ENCODE measurements at places on chromosomes 2 and 18. TPM values are rescaled to one million over a fixed set of nuclear protein-coding genes. Genes with fewer than 3 reads are reported as not detected.
A peak's percentile ranks its signal among the peaks of the same experiment; 100 is the strongest.

- DNase-seq = no peak
Observed at GRCh38 chr18:44969214-44969795, 288.6 kb downstream of the SETBP1 start.

GRCh38 chr2:5410991-5411700 is 281.0 kb upstream of the SOX11 start:
- DNase-seq = no peak

The GAL3ST2 gene
- 2.5 TPM for total RNA-seq

DNA sequence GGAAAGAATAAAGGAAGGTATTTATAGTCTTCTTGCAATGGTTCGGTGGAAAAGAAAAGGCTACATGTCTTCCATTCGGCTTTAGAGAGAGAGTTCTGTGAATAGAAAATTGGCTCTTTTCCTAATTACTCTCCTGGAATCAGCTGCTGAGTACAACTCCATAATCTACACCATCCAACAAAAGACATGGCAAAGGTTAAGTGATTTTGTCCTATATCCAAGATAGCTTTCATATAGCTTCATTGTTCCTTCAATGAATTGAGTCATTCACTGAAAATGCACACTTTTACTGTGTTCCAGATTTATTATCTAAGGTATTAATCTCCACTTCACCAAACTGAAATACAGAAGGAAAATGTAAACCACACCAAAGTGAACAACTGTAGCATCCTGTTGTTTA is 514.5 kb downstream of the LRRTM4 start:
- no peak for DNase-seq

The BCL2 gene
- total RNA-seq = 20.1 TPM

DNA sequence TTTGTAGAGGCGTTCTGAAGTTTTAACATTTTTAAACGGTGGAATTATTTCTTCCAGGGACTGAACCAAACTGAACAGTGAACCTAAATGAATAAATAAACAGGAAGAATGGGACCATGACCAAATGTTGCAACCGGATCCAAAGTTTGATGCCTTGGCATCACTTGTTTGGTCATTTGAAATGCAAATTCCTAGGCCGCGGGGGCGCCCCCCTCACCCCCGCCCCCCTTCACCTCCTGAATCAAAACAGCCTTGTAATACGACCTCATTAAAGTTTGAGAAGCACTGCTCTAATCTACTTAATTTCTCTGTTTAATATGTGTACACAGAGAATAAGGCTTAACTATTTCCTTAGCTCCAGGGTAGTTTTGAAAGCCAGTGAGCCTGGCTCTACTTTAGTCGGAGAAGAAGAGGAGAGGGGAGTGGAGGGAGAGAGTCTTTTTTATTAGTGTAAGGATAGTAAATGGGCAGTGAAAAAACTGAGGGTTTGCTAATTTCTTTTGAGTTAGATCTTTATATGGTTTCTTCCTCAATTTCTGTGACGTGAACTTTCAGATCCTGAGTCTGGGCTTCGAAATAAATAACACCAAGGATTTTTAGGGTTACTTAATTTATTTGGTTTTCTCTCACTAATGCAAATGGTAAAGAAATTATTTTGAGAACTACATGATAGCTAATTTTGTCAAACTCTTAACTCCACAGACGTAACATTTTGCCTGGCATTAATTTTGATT is 5.7 kb downstream of the C2orf80 start:
- DNase-seq = no peak

- DNase-seq = no peak
Observed at GRCh38 chr18:76524900-76525698, 30.1 kb upstream of the ZNF516 start.

The MYO7B gene
- 0.23 TPM for total RNA-seq

The TUBA3D gene
- total RNA-seq = 0.60 TPM

DNA sequence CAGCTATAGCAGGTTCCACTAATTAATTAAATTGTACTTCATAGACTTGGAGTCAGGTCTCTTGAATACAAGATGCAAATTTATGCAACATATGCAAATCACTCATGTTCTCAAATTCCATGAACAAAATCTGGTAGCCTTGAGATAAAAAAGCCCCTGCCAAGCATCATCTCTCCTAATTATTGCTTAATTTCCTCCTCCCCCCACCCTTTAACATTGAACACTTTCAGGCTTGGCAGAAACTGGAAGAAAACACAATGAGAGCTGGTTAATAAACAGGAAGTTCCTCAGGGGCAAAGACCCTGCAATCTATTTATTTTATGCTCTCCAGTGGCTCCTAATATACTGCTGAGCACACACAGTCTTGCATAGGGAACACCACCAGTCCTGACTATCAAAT is 35.6 kb upstream of the ACVR1 start:
- DNase-seq = no peak

The LYPD6 gene
- 8.1 TPM for total RNA-seq

The THSD7B gene
- total RNA-seq = 1.3 TPM

DNA sequence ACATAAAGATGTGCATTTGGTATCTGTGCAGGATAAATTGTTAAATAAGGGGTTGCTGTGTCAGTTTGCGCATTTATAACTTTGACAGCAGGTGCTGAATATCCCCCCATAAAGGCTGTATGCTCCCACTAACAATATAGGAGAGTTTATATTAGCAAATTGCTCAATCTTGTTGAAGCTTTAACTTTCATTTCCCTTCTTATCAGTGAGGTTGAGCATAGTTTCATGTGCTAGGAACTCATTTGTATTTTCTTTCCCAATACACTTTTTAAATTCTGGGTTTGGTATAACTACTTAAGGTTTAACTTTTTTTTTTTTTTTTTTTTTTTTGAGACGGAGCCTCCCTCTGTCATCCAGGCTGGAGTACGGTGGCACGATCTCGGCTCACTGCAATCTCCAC is 89.0 kb downstream of the FAM117B start:
- no peak for DNase-seq

DNA sequence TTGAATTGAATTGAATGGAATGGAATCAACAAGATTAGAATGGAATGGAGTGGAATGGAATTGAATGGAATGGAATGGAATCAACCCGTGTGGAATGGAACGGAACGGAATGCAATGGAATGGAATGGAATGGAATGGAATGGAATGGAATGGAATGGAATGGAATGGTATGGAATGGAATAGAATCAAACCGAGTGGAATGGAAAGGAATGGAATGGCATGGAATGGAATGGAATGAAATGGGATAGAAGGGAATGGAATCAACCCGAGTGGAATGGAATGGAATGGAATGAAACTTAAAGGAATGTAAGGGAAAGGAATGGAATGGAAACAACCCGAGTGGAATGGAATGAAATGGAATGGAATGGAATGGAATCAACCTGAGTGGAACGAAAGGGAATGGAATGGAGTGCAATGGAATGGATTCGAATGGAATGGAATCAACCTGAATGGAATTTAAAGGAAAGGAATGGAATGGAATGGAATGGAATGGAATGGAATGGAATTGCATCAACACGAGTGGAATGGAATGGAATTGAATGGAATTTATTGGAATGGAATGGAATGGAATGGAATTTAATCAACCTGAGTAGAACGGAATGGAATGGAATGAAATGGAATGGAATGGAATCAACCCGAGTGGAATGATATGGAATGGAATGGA is 1146.6 kb downstream of the RPIA start:
- DNase-seq = no peak

- DNase-seq = no peak
Observed at GRCh38 chr2:201403880-201404279, 46.7 kb upstream of the FLACC1 start.

GRCh38 chr2:23801396-23801795 is 125.5 kb downstream of the ATAD2B start:
- no peak for DNase-seq

DNA sequence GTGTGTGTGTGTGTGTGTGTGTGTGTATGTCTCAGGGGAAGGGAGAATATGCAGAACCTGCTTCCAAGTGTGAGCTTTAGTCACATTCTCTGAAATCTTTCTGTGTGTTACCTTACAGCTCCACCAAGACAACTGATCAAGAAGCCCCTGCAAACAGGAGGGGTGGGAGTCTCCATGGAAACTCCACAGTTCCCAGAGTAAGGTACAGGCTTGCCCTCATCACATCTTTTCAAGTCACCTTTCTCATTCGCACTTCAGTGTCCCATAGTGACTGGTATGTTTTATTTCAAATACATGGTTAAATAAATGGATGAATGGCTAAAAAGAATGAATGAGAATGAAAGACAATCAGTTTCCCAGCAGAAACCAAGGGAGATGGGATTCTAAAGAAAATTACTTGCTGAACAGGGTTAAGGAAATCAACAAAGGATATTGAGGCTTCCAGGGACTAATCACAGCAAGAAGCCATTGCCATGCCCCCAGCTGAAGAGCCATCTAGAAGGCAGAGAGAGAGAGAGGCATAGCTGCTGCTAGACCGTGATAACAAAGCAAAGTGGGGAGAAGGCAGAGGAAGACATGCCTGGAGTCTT is 987.2 kb upstream of the CELF4 start:
- no peak for DNase-seq

GRCh38 chr2:23698721-23699579 is 228.0 kb downstream of the ATAD2B start:
- no peak for DNase-seq

- no peak for DNase-seq
Observed at GRCh38 chr2:81389203-81389602, 1084.7 kb upstream of the LRRTM1 start.

GRCh38 chr2:126467367-126468054 is 188.4 kb upstream of the GYPC start:
- DNase-seq = no peak

DNA sequence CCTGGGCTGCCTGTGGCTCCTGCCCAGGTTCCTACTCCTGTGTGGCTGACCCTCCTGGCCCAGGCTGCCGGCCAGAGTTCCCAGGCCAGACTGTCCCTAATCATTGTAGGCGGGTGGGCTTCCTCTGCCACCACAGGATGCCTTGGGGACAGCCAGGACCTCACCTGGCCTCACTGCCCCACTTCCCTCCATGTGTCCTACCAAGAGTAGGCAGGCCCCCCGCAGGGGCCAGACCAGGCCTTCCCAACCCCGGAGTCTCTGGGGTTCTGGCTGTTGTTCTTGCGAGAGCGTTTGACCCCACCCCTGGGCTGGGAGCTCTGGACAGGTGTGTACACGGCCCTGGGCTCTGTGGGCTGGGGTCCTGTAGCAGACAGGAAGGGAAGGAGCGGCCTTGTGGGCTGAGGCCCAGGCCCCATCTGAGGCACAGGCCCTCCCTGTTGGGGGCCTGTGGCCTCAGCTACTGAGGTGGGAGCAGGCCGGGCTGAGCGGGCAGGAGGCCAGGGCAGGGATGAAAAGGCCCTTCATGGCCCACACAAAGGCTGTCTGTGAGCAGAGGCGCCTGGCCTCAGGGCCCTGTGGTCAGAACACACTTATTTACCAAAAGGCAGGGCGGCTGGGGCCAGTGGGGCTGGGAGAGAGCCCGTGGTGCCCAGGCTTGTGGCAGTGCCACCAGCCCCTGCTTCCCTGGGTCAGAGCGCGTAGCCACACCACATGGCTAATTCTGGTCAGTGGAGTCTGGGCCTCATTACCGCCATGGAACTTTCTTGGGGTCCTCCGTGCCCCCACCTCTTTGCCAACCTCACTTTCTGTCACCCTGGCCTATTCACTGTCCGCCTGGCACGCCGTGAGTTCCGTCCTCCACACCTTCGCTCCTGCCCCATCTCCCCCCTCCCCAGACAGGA is 2.0 kb downstream of the SNORC start:
- DNase-seq = peak; percentile 91

The KRCC1 gene
- total RNA-seq = 11.7 TPM

The TNFAIP6 gene
- 1.9 TPM for total RNA-seq

- DNase-seq = no peak
Observed at GRCh38 chr2:37781028-37781427, 109.6 kb upstream of the CDC42EP3 start.

The PDE11A gene
- total RNA-seq = 0.91 TPM

DNA sequence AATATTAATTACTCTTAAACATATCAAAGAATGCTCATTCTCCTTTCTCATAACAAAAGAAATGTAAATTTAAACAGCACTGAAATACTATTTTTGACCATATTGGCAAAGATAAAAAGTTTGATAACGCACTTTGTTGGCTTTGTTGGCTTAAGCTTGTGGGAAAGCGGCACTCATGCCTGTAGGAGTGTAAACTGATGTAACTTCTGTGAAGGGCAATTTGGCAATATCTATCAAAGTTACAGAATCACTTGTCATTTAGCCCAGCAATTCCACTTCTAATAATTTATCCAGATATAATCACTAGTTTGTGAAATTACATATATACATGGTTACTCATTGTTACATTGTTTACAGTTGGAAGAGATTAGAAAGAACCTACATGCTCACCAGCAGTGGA is 311.8 kb upstream of the STON1 start:
- DNase-seq = no peak

The CRYGC gene
- not detected for total RNA-seq

The COL4A4 gene
- total RNA-seq = 3.4 TPM

DNA sequence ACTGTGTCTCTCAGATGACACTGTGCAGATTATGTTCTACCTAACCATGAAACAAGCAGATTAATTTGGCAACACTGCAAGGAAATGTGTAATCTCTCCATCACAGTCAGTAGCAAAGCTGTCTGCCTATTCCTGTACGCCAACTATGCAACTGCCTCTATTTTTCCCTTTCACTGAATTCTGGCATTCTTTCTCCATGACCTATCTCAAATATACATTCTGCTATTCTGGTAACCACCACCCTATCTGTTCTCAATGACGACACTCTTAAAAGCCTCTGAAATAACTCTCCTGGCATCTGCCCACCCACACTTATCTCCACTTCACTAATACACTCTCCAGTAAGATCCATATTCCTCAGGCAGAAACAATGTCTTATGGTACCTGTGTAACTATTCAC is 78.7 kb downstream of the ABCA12 start:
- DNase-seq = no peak

The TRPM8 gene
- total RNA-seq = not detected

The PLCL1 gene
- 43.6 TPM for total RNA-seq

- no peak for DNase-seq
Observed at GRCh38 chr2:60413069-60413813, 140.2 kb downstream of the BCL11A start.

GRCh38 chr2:219073413-219074129 is 12.8 kb upstream of the IHH start:
- no peak for DNase-seq

The FTCDNL1 gene
- total RNA-seq = 16.6 TPM

The LYPD6B gene
- total RNA-seq = 3.4 TPM

- no peak for DNase-seq
Observed at GRCh38 chr2:43798300-43798699, 24.5 kb downstream of the DYNC2LI1 start.

Measured in dorsolateral prefrontal cortex (tissue), 122 donors.